ENCODE measurements at places on chromosomes 13 and 19.

- no peak for DNase-seq
Observed at GRCh38 chr13:101612735-101613134, 160.3 kb downstream of the ITGBL1 start.

DNA sequence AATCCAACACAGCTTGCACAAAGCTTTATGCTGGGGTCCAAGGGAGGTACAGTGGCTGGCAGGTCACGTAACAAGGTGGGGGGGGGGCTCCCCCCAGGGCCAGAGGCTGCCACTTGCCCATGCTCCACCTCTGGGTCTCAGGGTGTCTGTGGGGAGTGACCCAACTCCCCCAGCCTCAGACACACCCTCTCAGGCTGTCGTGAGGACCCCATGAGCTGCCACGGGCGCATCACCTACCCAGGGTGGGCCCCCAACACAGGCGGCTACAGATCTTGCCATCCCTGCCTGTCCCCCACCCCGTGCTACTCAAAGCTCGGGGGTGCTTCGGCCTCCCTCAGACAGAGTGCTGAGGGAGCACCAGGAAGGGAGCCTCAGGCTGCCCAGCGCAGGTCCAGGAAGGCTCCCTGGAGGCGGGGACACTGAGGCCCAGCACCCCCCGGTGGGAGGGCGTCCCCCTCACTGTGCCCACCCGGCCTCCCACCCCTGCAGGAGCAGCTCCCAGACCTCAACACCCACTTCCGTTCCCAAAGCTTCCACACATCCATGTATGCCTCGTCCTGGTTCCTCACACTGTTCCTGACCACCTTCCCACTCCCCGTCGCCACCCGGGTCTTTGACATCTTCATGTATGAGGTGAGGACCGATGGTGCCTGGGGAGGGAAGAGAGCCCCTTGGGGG, 21.1 kb downstream of the EVI5L start:
- DNase-seq, result no peak

GRCh38 chr19:49749055-49749716, 13.9 kb downstream of the TSKS start:
- no peak for DNase-seq

DNA sequence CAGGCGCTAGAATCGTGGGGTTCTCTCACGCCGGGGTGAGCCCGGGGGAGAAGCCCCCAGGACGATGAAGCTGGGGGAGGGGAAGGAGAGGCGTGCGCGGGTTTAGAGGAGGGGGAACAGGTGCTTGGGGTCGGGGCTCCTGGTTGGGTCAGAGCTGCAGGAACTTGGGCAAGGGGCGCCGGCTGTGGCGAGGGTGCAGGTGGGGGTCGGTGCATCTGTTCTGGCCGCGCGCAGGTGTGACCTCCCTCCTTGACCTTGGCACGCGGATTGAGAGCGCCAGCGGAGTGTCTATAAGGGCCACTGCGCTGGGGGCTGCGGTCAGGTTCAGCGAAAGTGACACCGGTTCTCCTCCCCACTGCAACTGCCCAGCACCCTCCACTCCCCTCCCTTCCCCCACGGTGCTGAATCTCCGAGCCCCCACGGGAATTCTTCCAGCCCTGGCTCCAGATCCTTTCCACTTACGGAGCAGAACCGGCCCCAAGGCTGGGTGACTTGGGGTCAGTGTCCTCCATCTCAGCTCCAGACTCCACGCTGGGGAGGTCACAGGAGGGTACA, 618 bp downstream of the TMEM38A start:
- DNase-seq, result peak; percentile 50

DNA sequence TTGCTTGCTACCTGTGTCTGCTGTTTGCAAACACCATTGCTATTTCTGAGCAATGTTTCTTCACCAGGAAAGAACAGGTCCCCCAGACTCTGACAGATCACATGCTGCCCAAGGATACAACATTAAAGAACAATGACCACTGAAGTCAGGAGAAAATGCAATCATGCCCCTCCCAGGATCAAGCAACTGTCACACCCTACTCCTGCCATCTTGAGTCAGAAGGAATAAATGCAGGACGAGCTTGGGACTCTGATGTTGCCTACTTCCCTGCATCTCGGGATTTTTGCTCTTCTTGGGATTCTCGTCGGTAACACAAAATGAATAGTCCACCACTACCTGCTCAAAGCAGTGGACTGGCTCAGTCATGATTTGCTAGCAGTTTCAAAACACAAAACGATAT, 490.6 kb downstream of the COG6 start:
- no peak for DNase-seq

DNA sequence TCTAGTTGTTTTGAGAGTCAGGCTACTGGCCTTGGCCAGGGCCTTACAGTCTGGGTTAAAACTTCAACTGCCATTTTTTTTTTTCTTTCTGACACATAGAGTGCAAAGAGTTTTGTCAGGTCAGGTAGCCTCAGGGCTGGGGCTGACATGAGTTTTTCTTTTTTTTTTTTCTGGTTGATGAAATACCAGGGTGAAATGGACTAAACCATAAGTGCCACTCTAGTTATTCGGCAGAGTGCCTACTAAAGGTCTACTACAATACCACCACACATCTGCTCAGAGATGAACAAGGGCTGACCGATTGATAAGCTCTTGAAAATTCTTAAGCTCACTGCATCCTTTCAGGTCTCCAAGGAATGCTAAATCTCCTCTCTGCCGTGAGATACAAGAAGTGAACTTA, 4.4 kb upstream of the ZNF320 start:
- DNase-seq, result no peak

DNA sequence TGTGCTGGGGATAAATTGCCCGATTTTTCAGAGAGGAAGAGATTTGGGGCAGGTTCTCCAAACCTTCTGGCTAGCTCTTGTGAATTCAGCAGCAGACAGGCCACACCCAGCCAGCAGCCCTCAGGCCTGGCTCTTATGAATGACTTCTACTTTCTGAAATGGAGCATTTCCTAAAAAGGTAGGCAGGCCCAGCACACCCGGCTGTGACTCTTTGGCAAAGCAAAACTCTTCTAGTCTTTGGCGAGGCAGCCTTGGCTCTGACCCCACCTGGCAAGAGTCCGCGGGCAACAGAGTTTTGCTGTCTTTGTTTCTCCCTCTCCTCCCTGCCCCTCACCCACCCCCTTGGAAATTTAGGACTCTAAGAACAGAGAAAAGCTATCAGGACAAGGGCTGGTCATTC, 221.2 kb downstream of the ZNF536 start:
- DNase-seq, result no peak

- no peak for DNase-seq
Observed at GRCh38 chr13:101785858-101786257, 333.4 kb downstream of the ITGBL1 start.

- DNase-seq, result no peak
Observed at GRCh38 chr13:91719033-91719432, 320.6 kb downstream of the GPC5 start.

DNA sequence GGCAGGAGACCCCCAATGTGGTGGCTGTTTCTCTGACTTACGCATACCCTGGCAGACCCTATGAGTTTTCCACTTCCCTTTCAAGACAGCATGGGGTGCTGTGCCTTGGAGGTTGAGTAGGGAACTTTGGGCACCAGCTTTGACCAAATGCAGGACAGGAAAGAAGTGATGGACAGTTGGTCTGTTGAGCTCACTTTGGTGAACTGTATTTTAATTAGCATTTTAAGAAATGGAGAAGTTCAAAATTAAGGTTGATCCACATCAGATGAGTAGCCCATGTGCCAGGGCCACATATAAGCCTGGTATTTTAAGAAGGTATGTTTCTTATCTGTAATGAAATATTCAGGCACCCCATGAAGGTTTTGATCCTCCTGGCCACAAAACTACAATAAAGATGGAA, 46.1 kb upstream of the RAP2A start:
- no peak for DNase-seq

DNA sequence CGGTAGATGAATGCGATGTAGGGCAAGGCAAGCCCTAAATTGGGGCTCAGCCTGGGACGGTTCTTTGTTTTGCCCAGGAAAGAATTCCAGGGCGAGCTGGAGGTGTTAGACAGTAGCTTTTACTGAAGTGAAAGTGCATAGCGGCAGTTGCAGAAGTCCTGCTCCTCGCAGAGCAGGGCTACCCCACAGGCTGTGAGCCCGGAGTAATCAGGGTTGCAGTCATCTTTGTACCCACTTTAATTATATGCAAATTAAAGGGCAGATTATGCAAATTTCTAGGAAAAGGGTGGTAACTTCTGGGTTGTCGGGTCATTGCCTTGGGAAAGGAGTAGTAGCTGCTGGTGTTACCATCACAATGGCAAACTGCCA, 30.5 kb downstream of the VAV1 start:
- no peak for DNase-seq

DNA sequence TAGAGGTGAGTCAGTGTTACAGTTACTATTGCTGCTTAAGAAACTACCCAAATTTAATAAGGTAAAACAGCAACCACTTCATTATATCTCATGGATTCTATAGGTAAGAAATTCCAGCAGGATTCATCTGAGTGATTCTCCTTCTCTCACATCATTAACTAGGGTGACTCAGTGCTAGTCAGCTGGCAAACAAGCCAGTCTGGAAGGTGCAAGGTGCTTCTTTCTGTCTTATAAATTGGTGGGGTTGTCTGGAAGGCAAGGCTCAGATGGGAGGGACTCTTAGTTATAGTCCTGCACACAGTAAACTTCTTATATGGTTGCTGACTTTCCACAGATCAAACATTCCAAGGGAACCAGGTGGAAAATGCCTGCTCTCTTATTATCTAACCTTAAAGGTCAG, 484.5 kb downstream of the GPC5 start:
- DNase-seq, result no peak

- DNase-seq, result no peak
Observed at GRCh38 chr19:4678881-4679790, 9.0 kb upstream of the MYDGF start.

Measured in Peyer's patch (tissue), 4 donors.